A375 (cell line): ENCODE measurements at places on chromosomes 6 and 20. TPM values are rescaled to one million over a fixed set of nuclear protein-coding genes. Genes with fewer than 3 reads are reported as not detected.

GPLD1 gene
- 0.34 and 1.4 TPM in 2 replicates for total RNA-seq

BPIFB4 gene
- total RNA-seq: not detected in 2 replicates

NR2E1 gene
- total RNA-seq: 0.05 TPM in 1 of 2 replicates, not detected in the other

SIRPB1 gene
- 3.7 and 4.5 TPM in 2 replicates for total RNA-seq

PRKN gene
- total RNA-seq: 1.8 and 5.1 TPM in 2 replicates

RBM24 gene
- 0.48 and 1.5 TPM in 2 replicates for total RNA-seq

GPX5 gene
- total RNA-seq: not detected in 2 replicates

DCDC2 gene
- total RNA-seq: 0.04 TPM in 1 of 2 replicates, not detected in the other

SAMD3 gene
- total RNA-seq: 0.19 and 0.64 TPM in 2 replicates

STX11 gene
- total RNA-seq: 0.08 and 0.24 TPM in 2 replicates

MACROD2 gene
- 1.9 and 2.6 TPM in 2 replicates for total RNA-seq

WFDC10B gene
- total RNA-seq: not detected in 2 replicates

CALHM6 gene
- total RNA-seq: 0.38 and 0.82 TPM in 2 replicates

LAMA2 gene
- 2.0 and 2.6 TPM in 2 replicates for total RNA-seq

LCA5 gene
- total RNA-seq: 1.6 and 2.7 TPM in 2 replicates

ESF1 gene
- 23.5 and 25.2 TPM in 2 replicates for total RNA-seq

HRH3 gene
- total RNA-seq: not detected in 2 replicates

MSH5 gene
- total RNA-seq: 14.9 and 36.7 TPM in 2 replicates

KCNS1 gene
- total RNA-seq: not detected in 2 replicates

NHLRC1 gene
- 0.30 and 0.40 TPM in 2 replicates for total RNA-seq

SMLR1 gene
- total RNA-seq: not detected in 2 replicates

UFL1 gene
- total RNA-seq: 7.3 and 9.2 TPM in 2 replicates
